NCI-H1694 treated with DMSO at 0.1 percent for 48 hours (cell line): ENCODE measurements at places on chromosomes 1 and 21.

DNA sequence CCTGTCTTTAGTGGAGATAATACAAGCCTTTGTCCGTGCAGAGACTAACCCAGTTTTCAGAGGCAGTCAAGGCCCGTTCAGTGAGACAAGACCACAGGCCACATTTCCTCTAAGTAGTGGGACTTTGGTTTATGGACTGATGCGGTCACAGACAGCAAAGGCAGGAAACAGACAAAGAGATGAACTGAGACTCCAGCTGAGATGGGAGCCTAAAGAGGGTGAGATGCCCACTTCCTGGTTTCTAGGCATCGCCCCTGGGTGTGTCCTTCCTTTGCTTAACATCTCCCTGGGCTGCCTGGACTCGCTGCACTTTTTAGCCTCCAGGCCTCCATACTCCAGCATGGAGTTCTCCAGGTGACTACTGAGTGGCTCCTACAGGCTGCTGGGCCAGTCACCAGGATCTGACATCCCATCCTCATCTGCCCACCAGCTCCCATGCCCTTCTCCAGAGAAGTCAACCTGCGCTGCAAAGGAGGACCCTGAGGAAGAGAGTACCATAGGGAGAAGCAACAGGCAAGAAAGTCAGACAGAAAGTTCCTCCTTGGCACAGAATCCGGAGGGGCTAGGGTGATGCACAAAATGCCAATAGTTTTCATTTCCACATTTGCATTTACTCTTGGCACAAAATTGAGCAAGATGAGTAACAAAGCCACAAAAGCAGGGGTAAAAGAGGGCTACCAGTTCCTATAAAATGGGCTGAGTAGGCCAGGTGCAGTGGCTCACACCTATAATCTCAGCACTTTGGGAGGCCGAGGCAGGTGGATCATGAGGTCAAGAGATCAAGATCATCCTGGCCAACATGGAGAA lies 15.1 kb downstream of the THEMIS2 start:
- no peak for DNase-seq

- DNase-seq: no peak
These were observed 79.6 kb downstream of the CASZ1 start for GRCh38 chr1:10716840-10717239.

DNA sequence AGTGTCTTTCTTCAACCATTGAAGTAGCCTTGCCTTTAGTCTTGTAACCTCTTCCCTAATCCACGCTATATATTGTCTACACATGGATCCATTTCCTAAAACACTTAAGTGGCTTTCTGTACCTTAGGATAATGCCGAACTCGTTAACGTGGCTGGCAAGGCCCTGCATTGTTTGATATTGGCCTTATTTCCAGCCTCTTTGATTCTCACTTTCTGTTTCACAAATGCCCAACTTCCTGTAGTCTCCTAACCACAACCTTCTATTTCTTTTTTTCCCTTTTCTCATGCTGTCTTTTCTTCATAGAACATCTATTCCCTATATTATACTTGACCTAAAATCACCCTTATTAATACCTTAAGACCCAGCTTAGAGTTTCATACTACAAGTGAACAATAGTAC lies 536.0 kb downstream of the LMO4 start:
- no peak for DNase-seq

DNA sequence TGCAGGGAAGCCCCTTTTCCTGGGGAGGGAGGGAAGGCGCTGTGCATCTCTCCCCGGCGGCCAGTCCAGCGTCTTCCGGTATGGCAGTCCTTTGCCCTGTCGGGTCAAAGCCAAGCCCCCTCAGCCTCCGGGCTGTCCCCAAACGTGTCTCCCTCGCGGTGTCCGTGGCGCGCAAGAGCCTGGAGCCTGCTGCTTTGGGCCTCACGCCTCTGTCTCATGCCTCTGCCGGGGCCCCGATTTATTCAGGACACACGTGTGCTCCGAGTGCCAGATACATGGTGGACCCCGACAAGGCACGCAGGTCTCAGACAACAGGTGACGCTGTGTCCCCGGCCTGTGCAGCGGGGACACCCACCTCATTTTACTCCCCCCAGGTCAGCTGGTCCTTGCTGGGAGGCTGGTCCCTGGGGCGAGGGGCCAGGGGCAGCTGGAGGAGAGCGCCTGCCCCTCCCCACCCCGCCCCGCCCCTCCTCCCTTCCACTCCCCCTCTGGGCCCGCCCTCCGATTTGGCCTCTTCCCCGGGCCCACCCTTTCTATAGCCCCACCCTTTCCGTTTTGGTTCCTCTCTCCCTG lies 176.7 kb downstream of the CAMTA1 start:
- DNase-seq: no peak

DNA sequence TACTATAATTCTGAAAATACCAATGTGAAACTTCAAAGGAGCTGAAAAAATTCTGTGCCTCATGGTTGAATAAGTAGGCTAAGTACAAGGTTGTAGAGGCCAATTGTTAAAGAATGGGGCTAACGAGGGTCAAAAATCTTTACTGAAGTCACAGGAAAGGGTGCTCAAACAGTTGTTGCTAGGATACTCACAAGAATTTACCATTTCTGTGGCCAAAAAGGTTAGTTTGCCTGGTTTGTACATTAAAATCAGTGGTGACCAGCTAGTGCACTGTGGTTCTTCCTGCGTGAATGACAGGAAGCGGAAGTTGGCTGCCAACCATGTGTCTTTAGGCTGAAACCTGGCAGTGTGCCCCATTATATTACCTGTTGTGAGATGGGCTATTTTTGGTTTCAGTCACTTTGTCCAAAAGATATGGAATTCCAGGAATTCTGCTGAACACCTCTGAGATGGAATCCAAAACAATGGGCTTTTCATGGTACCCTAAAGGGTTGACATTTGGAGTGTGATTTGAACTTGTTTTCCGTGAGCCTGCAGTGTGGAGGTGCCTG lies 13.5 kb downstream of the MAP3K21 start:
- no peak for DNase-seq

DNA sequence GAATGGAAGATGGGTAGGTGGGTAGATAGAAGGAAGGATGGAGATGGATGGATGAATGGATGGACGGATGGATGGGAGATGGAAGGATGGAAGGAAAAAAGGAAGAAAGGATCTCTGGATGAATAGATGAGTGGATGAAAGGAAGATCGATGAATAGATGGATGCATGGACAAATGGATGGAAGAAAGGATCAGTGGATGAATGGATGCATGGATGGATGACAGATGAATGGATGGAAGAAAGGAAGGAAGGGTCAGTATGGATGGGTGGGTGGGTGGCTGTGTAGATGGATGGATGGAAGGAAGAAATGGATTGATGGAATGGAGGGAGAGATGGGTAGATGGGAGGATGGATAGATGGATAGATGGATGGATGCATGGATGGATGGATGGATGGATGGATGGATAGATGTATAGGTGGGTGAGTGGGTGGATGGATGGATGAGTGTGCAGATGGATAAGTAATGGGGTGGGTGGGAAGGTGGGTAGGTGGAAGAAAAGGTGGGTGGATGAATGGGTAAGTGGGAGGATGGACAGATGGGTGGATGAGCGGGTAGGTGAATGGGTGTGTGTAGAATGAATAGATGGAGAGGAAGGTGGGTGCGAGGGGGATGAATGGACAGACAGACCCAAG lies 14.6 kb downstream of the KIF17 start:
- DNase-seq: no peak

- DNase-seq: no peak
These were observed 8.6 kb upstream of the FOXE3 start for GRCh38 chr1:47407481-47407880.

- no peak for DNase-seq
These were observed 7.9 kb upstream of the PHGDH start for GRCh38 chr1:119703666-119704450.

- no peak for DNase-seq
These were observed 28.4 kb downstream of the RASAL2 start for GRCh38 chr1:178122283-178122682.
